ENCODE measurements at places on chromosomes 5 and 9.
A peak's percentile ranks its signal among the peaks of the same experiment; 100 is the strongest.

- DNase-seq, result no peak
These were observed 576.7 kb upstream of the ZNF462 start for GRCh38 chr9:106286249-106286648.

DNA sequence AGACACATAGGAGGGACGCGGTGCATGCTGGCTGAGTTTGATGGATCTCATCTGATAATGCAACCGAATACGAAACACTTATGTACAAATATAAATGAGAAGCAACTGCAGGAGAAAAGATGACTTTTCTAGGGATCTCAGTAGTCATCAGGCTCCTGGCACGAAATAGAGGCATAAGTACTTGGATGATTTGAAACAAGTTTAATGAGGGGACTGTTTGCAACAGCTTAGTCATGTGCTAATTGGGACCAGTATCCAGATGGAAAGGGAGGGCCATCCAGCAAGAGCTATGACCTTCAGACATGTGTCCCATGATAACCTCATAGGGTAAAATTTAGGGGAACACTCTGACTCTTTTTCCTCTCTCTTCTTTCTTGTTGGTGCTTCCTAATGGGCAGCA, 123.0 kb downstream of the EGFLAM start:
- DNase-seq, result no peak

- no peak for DNase-seq
These were observed 262.7 kb downstream of the YTHDC2 start for GRCh38 chr5:113776168-113776567.

DNA sequence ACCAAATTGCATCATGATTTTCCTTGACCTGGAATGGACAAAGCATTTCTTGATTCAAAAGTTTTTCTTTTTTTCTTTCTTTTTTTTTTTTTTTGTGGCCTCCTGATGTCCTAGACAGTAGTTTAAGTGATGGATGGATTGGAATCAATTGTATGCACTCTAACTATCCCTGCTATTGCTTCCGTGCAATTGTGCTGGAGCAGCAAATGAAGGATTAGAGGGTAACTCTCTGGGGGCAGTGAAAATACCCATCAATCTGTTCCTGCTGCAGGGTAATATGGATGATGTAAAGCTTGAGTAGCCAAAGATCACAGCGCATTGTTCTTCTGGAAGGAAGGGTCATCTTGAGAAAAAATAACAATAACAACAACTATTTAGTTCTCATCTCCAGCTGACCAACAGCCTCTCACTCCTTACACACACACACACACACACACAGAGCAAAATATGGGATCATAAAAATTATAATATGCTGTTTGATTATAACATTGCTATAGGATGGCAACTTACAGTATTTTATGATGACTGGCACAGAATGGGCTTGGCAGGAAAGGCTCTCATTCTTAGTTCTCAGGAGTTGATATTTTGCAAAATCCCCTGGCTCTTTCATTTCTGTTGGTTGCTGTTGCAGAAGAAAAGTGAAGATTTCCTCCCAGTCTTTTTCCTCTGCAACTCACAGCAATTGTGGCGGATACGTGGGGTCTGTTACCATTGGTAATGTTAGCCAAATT, 160.9 kb upstream of the DMAC1 start:
- no peak for DNase-seq

DNA sequence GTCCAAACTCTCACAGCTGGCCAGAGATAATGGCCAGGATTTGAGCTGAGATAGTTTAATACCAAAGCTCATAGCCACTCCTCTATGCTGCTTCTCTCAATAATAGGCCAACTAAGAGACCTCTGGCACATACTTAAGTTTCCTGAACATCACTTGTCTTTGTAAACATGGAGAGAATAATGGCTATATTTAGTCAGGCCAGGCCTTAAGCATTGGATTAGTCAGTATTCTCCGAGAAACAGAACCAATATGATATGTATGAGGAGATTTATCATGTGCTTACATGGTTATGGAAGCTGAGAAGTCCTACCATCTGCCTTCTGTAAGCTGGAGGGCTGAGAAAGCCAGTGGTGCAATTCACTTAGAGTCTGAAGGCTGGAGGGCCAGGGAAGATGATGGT, 45.4 kb downstream of the CFAP95 start:
- DNase-seq, result no peak

DNA sequence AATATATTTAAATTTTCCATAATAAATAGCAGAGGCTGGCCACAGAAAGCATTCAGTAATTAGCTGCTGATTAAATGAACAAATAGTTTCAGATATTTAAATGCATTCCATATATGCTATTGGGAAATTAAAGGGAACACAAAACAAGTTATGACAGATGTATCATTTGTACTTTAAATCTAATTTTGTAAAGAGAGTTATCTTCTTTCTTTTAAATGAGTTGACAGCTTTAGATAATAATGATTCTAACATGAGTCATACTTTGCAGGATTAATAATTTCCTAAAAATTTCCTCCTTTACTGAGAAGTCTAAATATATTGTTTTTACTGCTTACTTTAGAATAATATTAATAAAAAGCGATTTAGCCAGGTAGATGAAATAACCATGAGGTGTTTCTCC, 320.1 kb downstream of the ADAMTS6 start:
- no peak for DNase-seq

- DNase-seq, result no peak
These were observed 30.1 kb upstream of the NCS1 start for GRCh38 chr9:130142056-130142455.

GRCh38 chr5:77898385-77898784, 122.2 kb upstream of the TBCA start:
- DNase-seq, result no peak

DNA sequence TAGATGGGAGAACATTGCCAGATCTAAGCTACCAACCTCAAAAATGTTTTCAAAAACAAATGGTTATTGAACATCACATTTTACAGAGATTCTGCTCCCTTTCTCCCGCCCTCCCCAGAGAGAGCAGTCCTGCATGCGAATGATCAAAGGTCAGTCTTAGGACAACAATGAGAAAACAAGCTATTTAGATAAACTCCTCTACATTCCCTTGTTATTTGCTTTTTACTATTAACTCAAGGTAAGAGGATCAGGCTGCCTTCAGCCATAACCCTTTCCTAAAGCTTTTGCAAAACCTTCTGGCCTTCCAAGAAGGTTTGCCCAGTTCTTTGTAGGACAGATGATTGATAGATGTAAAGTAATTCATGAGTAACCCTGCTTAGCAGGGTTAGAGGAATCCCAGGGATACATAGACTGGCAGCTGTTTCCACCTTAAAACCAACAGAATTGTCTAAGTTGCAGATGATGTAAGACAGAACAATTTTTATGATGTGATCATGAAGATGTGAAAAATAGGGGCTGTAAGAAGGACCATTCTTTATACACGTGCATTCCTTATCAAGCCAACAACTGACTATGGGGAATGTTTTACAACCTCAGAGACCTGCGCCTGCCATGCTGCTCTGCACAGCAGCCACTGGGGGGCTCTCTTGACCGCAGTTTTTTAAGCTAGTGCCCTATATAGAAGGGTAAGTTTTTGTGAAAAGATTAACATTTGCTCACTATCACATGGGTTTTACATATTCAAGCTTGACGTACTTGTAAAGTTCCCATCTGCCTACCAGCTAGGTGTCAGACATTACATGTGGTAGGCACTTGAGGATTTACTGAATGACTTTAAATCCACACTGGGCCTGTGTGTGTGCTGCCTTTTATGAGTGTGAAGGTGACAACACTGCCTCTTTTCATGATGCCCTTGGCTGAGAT, 2.3 kb upstream of the ZNF782 start:
- DNase-seq, result peak; percentile 53

DNA sequence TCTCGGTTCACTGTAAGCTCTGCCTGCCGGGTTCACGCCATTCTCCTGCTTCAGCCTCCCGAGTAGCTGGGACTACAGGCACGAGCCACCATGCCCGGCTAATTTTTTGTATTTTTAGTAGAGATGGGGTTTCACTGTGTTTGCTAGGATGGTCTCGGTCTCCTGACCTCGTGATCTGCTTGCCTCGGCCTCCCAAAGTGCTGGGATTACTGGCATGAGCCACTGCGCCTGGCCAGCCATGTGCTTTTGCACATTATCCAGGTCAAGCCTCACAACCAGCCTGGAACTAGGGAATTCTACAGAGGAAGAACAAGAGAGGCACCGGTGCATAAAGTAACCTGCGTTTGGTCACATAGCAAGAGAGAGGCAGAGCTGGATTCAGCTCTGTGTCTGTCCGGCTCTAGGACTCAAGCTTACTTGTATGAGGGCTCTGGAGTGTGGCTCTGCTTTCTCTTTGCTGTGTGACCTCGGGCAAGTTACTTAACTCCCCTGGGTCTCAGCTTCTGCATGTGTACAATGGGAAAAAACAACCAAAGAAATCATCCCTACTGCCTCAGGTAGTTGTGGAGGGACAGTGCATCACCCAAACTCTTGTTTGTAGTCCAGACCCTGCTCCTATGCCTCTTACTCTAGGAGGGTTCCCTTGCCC, 6.3 kb downstream of the FGF18 start:
- DNase-seq, result no peak

DNA sequence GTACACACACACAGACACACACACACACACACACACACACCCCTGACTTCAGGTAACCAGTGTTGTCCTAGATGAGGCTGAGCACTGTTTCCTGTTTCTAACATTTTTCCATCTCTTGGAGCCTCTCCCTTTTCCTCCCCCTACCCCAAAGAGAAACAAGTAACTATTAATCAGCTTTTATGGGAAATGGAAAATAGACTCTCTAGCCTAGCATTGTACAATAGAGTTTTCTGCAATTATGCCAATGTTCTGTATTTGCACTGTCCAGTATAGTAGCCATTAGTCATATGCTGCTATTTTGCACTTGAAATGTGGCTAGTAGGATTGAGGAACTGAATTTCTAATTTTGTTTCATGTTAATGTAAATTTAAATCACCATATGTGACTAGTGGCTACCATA, 33.1 kb downstream of the RAB3C start:
- no peak for DNase-seq

DNA sequence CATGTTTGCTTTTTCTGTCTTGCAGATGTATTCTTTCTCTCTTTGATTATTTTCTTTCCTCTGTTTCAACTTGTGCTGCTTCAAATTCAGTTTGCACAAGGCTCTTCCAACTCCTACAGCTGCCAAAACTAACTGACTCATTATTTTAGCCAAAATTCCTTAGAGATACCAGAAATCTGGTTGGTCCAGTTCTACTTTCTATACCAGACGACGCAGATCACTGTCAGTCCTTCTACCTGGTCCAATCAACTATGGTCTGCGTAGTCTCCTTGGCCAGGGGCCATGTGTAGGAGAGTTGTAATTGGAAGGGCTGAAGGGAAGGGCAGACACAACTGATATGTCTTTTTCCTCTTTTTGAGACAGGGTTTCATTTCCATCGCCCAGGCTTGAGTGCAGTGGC, 51.9 kb upstream of the JAK2 start:
- no peak for DNase-seq
